ENCODE measurements at places on chromosomes 3 and 15. TPM values are rescaled to one million over a fixed set of nuclear protein-coding genes. Genes with fewer than 3 reads are reported as not detected.

- H3K36me3 ChIP-seq: no peaks in the 10 kb centered on the region
- H3K27ac ChIP-seq: no peak overlapping the region
- peaks cover 5% of the 10 kb centered on the region for H3K4me1 ChIP-seq
- H3K4me3 ChIP-seq: no peak overlapping the region
Observed at GRCh38 chr3:30847592-30847991, 46.9 kb downstream of the GADL1 start.

DNA sequence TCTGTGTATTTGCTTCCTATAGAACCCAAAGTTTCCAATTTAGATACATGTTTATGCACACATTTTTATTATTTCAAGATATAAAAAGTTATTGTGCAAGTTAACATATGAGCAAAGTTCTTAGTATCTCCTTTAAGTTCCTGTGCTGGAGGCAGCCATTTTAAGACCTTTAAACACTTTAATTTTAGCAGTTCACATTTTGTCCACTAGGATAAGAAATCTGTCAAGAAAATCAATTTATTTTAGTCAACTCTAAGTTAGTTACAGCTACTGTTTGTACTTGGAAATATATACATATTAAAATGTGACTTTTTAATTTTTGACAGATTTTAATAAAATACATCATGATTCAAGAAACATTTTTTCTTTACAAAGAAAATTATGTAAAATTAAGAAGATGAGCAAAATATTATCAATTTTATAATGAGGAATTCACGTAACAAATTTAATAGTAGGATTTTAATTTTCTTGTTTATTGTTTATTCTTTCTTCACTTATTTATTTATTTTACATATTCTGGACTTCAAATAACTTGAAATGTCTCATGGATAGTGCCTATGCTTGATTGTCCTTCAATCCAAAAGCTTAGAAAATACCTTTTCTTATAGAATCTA lies 402.6 kb upstream of the GBE1 start:
- no peaks in the 10 kb centered on the region for H3K27me3 ChIP-seq
- H3K4me1 ChIP-seq: no peaks in the 10 kb centered on the region
- no peaks in the 10 kb centered on the region for H3K36me3 ChIP-seq

DNA sequence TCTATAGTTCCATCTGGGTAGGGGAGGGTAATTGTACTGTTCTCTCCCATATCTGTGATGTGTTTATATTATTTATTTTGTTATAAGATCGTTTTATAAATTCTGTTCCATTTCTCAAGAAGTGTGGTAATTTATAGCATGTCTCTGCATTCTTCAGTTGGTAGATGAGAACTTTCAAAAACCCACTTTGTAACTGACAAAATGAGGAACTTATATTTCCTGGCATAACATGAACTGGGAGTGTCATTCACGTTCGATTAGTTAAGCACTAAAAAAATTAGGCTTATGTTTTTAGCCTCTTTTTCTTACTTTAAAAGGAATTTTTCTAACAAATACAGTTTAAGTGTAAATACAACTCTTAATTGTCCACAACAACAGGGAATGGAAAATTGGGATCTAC lies 230.8 kb downstream of the CGGBP1 start:
- no peaks in the 10 kb centered on the region for H3K27me3 ChIP-seq
- H3K4me1 ChIP-seq: no peaks in the 10 kb centered on the region
- no peak for DNase-seq
- H3K36me3 ChIP-seq: no peaks in the 10 kb centered on the region
- H3K4me3 ChIP-seq: no peak overlapping the region

DNA sequence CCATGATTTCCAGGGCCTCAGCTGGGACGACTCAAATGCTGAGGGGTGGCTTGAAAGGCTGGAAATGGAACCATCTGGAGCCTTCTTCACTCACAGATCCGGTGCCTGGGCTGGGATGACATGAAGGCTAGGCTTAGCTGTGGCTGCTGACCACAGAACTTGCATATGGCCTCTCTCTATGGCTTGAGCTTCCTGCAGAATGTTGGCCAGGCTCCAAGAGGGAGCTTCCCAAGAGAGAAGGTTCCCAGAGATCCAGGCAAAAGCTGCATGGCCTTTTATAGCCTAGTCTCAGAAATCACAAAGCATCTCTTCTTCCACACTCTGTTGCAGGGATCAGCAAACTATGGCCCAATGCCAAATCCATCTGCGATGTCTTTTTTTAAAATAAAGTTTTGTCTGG lies 44.8 kb downstream of the GATM start:
- H3K27me3 ChIP-seq: no peaks in the 10 kb centered on the region

GRCh38 chr3:55555873-55556618 lies 68.9 kb upstream of the WNT5A start:
- peaks cover 16% of the 10 kb centered on the region for H3K4me1 ChIP-seq
- DNase-seq: no peak
- no peaks in the 10 kb centered on the region for H3K27me3 ChIP-seq
- H3K4me3 ChIP-seq: no peak overlapping the region

- H3K4me3 ChIP-seq: no peak overlapping the region
- H3K27ac ChIP-seq: no peak overlapping the region
- H3K4me1 ChIP-seq: no peaks in the 10 kb centered on the region
- H3K36me3 ChIP-seq: no peaks in the 10 kb centered on the region
- DNase-seq: no peak
Observed at GRCh38 chr3:158916111-158916510, 114.3 kb downstream of the MFSD1 start.

DNA sequence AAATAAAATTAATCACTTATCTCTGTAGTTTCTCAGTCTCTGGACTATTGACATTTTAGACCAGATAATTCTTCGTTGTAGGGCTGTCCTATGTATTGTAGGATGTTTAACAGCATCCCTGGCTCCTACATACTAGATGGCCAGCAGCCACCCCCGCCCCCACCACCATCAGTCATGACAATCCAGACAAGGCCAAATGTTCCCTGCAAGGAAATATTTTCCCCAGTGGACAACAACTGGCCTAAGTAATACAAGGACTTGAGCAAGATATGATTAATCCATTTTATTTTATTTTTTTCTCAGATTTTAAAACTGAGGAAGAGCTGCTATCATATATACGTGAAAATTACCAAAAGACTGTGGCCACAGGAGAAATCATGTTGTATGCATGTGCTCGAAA lies 23.8 kb downstream of the TICRR start:
- no peaks in the 10 kb centered on the region for H3K4me1 ChIP-seq
- no peaks in the 10 kb centered on the region for H3K36me3 ChIP-seq
- no peak overlapping the region for H3K4me3 ChIP-seq
- DNase-seq: no peak

DNA sequence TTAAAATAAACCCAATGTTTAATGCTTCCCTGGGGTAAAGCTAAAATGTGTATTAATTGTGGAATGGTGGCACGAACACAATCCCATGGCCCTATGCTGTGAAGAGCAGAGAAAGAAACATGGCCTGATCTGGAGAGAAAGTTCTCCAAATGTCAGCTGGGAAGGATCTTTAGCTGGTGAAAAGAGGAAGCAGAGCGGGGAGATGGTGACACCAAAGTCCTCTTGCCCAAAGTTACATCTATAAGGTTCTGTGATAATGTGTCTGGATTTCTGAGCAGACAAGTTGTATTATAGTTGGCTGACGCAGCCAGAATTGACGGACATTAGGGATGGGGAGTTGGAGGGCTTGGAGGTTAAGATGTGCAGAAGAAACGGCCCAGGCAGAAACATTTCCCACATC lies 196.2 kb downstream of the CHST2 start:
- DNase-seq: no peak
- no peaks in the 10 kb centered on the region for H3K36me3 ChIP-seq
- no peak overlapping the region for H3K27ac ChIP-seq

- no peaks in the 10 kb centered on the region for H3K36me3 ChIP-seq
- H3K27ac ChIP-seq: no peak overlapping the region
- peaks cover 3% of the 10 kb centered on the region for H3K4me1 ChIP-seq
Observed at GRCh38 chr15:79418693-79419279, 13.3 kb upstream of the MINAR1 start.

DNA sequence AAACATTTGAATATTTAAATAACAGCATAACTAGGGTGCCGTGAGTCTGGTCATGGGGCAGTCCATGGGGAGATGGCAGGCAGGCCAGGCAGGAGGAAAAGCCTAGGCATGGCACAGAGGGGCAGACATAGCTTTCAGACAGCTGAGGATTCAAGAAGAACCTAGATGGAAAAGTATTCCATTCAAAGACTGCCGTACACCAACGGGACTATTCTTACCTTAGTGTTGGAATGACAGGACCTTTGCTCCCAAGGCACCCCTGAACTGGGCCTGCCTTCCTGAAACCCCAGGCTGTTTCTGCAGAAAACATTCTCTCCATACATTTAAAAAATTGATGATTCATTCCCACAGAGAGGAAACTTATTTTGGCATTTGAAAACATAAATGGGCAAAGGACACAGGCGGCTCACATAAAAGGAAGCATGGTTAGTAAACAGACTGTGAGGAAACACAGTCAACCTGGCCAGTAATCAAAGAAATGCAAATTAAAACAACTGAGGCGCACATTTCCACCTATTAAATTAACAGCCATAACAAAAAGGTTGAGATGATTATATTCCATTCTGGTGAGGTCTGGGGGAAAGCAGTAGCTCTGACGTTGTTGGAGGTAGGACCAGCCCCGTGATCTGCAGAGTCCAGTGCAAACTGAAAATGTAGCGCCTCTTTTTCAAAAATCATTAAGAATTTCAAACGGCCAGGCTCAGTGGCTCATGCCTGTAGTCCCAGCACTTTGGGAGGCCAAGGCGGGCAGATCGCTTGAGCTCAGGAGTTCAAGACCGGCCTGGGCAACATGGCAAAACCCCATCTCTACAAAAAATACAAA lies 71.3 kb upstream of the SMAD3 start:
- no peak overlapping the region for H3K27ac ChIP-seq
- H3K36me3 ChIP-seq: no peaks in the 10 kb centered on the region
- H3K27me3 ChIP-seq: no peaks in the 10 kb centered on the region
- DNase-seq: no peak
- no peak overlapping the region for H3K4me3 ChIP-seq

DNA sequence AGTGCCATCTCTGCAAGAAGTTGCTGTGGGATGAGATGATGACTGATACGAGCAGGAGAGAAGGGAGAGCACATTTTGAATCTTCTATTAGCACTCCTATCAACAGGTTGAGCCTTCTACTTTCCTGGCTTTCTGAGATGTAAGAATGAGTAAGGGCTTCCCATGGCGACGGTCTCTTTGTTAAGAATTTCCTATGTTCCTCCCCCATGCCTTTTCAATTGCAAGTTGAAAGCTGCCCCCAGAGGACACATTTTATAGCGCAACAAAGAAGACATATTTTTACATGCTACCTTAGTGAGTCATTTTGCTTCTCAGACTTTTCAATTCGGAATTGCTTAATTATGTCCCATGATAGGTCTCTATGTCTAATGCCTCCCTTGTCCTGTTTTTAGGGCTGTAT lies 71.3 kb upstream of the LRTM1 start:
- no peaks in the 10 kb centered on the region for H3K4me1 ChIP-seq
- no peak for DNase-seq
- H3K36me3 ChIP-seq: no peaks in the 10 kb centered on the region
- no peak overlapping the region for H3K27ac ChIP-seq

- no peaks in the 10 kb centered on the region for H3K4me1 ChIP-seq
- H3K36me3 ChIP-seq: no peaks in the 10 kb centered on the region
- H3K27me3 ChIP-seq: no peaks in the 10 kb centered on the region
- no peak overlapping the region for H3K4me3 ChIP-seq
- no peak overlapping the region for H3K27ac ChIP-seq
Observed at GRCh38 chr3:58299839-58300516, 6.1 kb upstream of the RPP14 start.

DNA sequence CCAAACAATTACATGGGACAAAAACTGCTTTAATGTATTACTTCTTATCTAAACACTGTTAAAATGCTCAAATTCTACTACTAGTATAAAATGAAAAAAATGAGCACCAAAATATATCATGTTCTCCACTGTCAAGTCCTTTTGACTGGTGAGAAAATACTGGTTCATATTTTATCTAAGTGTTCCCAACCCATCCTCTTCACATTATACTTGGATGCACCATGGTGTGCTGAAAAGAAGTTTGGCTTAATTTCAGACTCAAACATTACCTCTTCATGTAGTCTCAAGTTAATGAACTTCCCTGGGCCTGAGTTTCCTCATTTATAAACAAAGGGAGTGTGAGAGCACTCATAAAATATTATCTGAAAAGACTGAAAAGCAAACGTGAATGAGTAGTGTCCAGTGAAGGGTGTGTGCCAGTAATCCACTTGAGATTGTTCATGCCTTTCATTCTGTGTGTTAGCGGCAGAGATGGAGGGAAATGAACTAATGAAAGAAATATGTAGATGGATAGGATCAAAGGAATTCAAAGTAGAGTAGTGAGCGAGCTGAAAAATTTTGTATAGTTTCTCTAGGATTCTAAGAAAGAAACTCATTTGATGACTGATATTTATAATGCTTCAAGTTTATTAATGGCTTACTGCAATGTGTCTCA lies 263.2 kb downstream of the NLGN1 start:
- H3K27me3 ChIP-seq: no peaks in the 10 kb centered on the region
- no peak overlapping the region for H3K4me3 ChIP-seq
- H3K4me1 ChIP-seq: no peaks in the 10 kb centered on the region
- no peak overlapping the region for H3K27ac ChIP-seq
- H3K36me3 ChIP-seq: no peaks in the 10 kb centered on the region

DNA sequence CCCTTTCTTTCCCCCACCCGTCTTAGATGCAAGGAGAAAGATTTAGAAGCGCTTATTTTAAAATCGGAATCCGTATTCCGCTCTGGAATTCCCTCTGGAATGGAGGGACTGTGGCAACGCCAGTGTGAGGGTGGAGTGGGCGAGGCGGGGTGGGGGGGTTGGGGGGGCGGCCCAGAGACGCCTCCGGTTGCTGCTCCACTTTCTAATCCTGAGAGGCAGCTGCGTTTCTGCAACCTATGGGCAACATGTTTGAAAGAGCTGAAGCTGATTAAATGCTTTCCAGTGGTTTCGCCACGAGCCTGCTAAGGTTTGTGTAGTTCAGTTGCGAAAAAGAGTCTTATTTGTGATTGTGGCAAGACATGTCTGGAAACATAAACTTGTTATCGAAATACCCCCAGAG lies at the start of gene CCK:
TSS of gene CCK (minus strand) at position 101 of the 400 bp plus-strand sequence. CDS start 2,555 bp downstream, outside the sequence.
- H3K27ac ChIP-seq: no peak within 1 kb of the TSS
- H3K4me1 ChIP-seq: peaks cover 23% of the 10 kb centered on the region
- H3K4me3 ChIP-seq: no peak within 1 kb of the TSS
- DNase-seq: no peak
- no peaks in the 10 kb centered on the region for H3K36me3 ChIP-seq

DNA sequence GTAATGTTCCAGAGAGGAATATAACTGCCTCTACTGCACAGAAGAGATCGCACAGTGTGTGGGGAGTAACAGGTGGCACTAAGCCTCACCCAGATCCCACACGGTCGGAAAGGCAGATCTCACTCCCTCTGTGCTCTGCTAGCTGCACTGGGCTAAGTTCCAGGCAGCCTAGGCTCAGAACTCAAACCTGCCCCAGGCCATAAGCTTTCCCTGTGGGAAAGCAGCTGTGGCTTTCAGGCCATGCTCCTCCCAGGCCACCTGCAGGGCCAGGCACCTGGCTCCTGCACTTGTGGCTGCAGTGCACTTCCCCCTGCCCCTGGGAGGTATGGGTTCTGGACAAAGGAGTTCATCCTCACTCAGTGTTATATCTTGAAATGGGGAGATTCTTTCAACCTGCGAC lies 27.5 kb downstream of the PCCB start:
- H3K36me3 ChIP-seq: peaks cover 16% of the 10 kb centered on the region
- DNase-seq: no peak
- H3K27me3 ChIP-seq: no peaks in the 10 kb centered on the region
- no peak overlapping the region for H3K4me3 ChIP-seq
- H3K27ac ChIP-seq: no peak overlapping the region
- H3K4me1 ChIP-seq: peaks cover 8% of the 10 kb centered on the region

GRCh38 chr15:65806397-65806796 lies 14.3 kb upstream of the DENND4A start:
- no peak overlapping the region for H3K27ac ChIP-seq
- no peaks in the 10 kb centered on the region for H3K36me3 ChIP-seq
- H3K4me1 ChIP-seq: no peaks in the 10 kb centered on the region
- no peak for DNase-seq
- no peak overlapping the region for H3K4me3 ChIP-seq

LDHAL6B gene
- total RNA-seq: not detected

ECE2 gene
- 1.6 TPM for total RNA-seq

GOLGA8B gene
- total RNA-seq: 24.6 TPM

SLITRK3 gene
- total RNA-seq: 1.9 TPM
